ENCODE measurements at places on chromosomes 11 and 22.
A peak's percentile ranks its signal among the peaks of the same experiment; 100 is the strongest.

- DNase-seq: peak; percentile 36
Measured at GRCh38 chr11:59144096-59144495, 1.4 kb downstream of the FAM111A start.

DNA sequence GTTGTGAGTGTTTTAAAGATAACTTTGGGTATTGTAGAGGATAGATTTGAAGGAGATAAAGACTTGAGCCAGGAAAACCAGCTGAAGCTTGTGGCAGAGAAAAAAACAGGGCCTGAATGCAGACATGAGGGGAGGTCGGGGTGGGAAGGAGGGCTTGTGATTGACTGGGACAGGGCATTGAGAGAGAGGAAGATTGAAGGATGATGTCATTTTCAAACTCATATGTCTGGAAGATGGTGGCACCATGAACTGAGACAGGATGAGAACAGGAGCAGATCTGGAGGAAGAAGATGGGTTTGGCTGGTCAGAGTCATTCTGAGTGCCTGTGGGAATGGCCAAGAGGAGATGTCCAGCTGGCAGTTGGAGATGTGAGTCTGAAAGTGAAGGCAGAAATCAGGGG is 14.7 kb downstream of the CSNK2A3 start:
- no peak for DNase-seq

GRCh38 chr11:74870485-74870884 is 78.4 kb downstream of the XRRA1 start:
- DNase-seq: peak; percentile 60

DNA sequence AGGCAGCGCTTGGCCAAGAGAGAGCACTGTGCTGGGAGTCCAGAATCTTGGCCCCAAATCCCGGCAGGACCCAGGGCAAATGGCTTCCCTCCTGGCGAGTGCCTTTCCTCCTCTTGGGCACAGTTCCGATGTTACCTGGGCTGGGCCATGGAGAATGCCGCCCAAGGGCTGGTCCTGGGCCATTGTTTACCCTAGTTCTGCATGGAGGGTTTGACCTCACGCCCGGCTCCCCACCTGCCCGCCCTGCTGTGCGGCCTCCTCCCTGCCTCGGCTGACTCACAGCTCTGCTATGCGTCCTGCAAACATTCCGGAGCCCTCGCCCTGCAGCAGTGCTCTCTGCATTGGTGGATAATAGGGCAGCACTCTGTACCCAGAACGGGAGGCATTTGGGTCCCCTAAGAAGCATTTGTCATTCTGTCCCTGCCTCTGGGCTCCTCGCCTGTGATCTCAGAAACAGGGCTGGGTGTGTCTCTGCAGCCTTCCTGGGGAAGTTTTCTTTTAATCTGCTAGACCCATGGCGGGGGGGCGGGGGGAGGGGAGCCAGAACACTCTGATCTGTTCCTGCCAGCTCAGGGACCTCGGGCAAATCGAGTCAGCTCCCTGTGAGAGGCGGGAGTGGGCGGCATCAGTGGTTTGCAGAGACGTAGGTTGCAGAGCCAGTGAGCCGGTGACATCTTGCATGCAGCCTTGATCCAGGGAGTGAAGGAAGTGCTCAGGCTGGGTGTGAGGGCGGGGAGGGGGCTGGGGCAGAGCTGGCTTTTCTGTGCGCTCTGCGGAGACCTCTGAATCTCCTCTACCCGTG is 32.9 kb upstream of the SMIM38 start:
- DNase-seq: no peak

DNA sequence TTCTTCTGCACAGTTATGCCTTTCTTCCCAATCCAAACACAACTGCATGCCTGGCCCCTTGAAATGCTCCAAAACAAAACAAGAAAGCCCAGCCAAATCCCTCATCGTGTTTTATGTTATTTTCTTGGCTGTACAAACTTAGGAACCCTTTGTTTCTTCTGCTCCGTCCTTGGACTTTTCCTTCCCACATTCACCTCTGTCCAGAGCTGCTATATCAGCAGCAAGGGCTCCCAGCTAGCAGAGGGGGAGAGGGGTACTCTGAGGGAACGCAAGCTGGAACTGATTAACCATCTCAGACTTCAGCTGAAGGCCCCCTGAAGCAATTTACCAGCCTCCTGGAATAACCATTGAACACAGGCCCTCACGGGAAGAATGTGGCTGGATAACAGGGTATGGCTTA is 214.7 kb downstream of the TENM4 start:
- no peak for DNase-seq

DNA sequence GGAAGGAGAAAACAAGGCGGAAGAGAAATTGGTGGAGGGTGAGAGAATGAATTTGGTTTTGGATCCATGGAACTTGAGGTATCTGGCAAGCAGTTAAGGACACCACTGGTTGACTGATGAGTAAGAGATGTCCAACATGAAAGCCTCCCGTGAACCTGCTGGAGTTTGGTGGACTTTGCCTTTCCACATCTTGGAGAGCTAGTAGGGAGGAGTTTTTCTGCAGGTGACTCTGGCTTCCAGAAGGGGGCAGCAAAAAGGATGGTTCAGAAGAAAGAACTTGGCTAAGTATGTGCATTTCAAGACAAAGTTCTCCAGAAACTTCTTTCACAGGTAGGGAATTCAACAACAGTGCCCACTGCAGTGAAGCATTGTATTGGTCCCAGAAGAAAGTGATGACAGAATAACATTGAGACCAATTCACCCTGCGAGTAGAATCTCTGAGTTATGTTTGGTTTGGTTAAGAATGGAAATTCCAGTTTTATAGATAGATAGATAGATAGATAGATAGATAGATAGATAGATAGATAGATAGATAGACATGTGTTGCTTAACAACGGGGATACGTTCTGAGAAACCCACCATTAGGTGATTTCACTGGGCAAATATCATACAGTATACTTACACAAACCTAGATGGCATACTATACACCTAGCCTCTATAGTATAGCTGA is 28.5 kb downstream of the DCDC1 start:
- peak; percentile 25 for DNase-seq

DNA sequence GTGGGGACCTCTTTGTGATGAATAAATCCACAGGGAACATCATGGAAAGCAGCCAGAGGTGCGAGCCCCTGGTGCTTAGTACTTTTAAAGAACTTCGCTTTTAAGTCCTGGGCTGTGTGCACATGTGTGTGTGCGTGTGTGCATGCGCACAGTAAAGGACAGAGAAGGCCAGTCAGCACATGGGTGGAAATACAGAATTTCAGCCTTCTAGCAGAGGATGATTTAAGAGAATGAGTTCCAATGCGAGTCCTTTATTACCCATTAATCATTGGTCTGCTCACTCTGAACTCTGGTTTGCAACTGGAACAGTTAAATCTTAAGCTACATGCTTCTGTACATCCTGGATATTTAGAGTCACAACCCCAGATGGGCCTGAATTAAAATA is 18.9 kb downstream of the TEAD1 start:
- DNase-seq: no peak

- DNase-seq: no peak
Measured at GRCh38 chr11:122422682-122423081, 232.8 kb upstream of the UBASH3B start.

DNA sequence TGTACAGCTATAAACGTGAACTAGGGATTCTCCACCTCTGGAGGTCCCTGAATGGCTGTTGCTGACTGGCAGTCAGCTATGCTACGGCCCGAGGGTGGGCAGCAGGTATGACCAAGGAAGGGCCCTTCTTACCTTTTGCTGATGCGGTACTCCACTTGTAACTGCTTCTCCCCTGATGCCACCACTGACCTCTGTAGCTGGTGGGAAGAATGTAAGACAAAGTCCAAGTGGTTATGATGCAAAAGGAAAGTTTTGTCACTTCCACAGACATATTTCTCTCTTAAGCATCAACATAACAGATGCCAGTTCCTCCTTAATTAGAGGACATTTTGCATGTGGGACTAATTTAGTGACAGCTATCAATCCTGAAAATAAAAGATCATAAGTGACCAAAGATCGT is 32.2 kb downstream of the P4HA3 start:
- no peak for DNase-seq

DNA sequence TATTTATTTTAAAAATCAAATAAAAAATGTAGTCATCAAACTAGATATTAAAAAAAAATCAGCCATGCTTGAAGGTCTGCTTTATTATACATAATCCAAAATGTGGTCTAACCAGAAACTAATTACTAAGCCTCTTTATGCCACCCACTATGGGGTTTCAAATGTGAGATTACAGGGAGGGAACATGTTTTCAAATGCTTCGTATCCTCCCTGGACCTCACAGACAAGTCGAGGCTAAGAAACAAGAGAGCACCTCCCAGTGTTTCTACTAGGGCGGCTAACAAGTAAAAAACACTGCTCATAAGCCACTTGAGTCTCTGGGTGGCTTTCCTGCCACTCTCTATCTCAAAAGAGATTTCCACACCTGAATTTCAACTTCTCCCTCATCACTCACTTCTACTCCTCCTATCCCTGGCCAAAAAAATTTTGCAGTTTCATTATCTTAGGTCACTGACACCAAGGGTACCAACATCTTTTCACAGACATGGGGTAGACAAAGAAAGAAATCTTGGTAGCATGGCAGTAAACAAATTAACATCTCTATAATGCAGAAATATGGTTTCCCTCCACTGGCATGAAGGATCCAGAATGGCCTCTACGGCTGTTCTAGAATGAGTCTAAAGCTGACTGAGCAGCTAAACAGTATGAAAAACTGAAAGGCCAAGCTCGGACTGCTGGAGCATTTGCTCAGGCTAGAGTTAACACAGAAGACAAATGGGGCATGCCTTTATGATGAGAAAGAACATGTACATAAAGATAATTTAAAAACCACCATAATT is 50.9 kb downstream of the PITPNB start:
- no peak for DNase-seq

DNA sequence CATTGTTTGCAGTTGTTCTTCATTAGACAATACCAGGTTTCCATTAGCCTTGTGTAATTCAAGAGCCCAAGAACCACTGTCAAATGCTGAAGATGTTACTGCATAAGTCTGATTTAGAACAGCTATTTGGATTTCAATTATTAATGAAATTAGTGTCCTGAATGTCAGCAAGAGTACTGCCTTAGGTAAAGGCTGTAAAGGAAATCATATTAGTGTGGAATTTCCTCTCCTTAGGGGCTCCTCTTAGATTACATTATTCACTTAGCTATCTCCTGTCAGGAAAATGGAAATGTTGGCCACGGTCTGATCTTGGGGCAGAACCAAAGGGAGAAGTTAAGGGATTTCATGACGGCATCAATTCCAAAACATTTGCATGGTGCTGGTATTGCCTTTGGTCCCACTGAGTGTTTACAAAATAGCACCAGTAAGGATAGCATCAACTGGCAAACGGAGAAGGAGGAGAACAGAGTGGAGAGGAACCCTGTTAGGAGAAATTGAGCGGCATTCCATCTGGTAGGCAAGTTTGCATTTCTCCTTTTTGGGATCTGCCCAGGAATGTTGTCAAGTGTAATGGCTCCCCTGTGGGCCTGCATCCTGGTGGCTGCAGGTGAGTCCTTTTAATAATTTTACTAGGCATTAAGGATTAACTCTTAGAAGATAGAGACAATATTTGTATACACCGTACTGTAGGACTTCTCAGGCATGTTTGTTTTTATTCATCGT is at the start of gene HTR3B:
HTR3B (plus strand) TSS at position 418 of the 723 bp plus-strand sequence; CDS start at position 556, 138 bp downstream.
- no peak for DNase-seq

DNA sequence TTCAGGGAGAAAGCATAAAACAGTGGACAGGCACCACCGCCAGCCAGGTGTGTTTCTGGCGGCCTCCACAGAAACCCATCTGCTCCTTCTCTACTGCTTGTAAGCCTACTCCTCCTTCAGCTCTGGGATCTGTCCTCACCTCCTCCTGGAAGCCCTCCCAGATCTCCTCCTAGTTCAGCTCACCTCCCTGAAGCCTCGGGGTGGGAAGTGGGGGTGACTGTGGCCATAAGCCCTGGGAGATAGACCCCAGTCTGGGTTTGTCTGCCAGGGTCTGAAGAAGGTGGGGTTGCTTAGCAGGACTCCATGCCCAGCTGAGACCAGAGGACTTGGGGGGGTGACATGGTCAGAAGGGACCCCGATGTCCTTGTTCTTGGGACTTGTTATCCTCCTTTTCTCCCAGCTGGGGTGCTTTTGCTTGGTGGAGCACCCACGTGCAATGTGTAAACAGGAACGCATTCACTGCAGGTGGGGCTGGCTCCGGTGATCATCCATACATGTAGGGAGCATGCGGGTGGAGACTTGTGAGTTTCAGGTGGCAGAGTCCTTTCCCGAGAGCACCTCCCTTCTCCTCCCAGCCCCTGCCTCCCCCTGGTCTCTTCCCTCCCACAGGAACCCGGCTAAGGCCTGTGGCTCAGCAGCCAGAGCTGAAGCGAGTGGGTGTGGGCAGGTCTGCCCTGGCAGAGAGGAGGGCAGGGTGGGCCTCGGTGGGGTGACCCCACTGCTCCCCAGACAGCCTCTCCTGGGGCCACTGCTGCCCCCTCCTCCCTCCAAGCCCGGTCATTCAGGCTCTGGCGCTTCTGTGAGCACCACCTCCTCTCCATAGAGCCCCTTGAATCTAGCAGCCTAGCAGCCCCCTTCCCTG is 25.9 kb downstream of the MRGPRG start:
- DNase-seq: no peak

DNA sequence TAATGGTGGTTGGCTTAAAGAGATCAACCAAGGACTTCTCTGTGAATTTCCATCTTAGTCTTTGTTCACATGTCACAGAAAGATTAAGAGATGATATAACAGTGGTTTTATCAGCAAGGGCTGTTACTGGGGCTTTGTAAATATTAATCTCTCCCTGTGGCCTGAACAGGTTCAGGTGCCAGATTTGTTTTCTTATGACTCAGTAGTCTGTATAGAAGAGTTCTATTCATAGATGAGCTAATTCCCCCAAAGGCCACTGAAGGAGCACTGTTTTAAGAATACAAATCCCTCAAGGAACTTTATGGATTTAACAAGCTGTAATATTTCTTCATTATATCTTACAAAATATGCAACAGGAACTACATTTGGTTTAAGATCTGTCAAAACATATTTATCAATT is 50.4 kb downstream of the TCP11L1 start:
- DNase-seq: no peak

- DNase-seq: no peak
Measured at GRCh38 chr11:109978895-109979294, 114.3 kb upstream of the ZC3H12C start.

All from erythroblast (primary cell).